Spinal cord (tissue), 10 donors: ENCODE measurements at places on chromosomes 1 and 21. TPM values are rescaled to one million over a fixed set of nuclear protein-coding genes. Genes with fewer than 3 reads are reported as not detected.

The LRRC47 gene
- 81.6 TPM for polyA plus RNA-seq

DNA sequence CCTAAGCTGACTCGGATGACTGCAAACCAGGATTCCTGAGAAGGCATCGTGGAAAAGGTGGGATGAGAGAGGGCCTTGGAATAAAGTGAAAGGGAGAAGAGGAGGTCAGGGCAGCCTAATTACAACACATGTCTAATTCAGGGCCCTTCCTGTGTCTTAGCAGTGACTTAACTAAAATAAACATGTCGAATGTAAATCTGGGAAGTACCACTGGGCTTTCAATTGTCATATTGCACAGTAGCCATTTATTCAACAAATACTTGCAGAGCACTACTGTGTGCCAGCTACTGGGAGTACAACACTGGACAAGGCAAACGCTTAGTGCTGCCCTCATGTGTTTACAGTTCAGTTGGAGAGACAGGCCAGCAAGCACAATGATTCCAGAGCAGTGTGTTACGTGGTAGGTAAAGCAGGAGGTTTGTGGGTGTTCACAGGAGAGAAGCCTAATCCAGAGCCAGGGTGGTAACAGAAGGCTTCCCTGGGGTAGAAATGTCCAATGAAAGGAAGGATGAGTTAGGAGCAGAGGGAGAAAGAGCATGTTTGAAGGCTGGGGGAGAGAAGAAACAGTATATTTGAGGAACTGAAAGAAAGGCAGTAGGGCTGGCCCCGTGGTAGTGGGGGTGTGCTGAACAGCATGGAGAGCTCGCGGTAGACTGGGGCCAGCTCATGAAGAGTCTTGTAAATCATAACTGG, 38.0 kb upstream of the RASAL2 start:
- H3K27ac ChIP-seq: no peak overlapping the region
- peaks cover 6% of the 10 kb centered on the region for H3K4me1 ChIP-seq
- no peaks in the 10 kb centered on the region for H3K27me3 ChIP-seq
- H3K36me3 ChIP-seq: no peaks in the 10 kb centered on the region
- no peak for DNase-seq

DNA sequence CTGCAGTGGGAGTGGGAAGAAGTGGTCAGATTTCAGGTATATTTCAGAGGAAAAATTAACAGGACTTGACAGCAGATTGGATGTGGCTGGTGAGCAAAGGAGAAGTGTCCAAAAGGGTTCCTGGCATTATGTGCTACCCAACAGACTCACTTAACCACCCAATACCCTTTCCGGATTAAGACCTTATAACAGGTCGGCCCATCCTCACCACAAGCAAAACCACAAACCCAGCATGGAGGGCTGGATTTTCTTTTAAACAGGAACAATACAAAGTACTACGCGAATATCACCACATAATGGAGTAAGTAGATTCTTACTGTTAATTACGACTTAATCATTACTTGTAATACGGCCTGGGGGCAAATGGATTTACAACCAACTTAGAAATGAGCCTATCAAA, 59.2 kb downstream of the WDR64 start:
- no peaks in the 10 kb centered on the region for H3K36me3 ChIP-seq
- H3K27ac ChIP-seq: no peak overlapping the region
- H3K4me3 ChIP-seq: no peak overlapping the region
- no peak for DNase-seq
- no peaks in the 10 kb centered on the region for H3K4me1 ChIP-seq

The C1orf226 gene
- polyA plus RNA-seq: 8.8 TPM

The TMEM61 gene
- polyA plus RNA-seq: 1.2 TPM

- no peak overlapping the region for H3K4me3 ChIP-seq
- DNase-seq: no peak
- no peak overlapping the region for H3K27ac ChIP-seq
- H3K27me3 ChIP-seq: no peaks in the 10 kb centered on the region
Observed at GRCh38 chr1:235100194-235100772, 28.4 kb downstream of the TOMM20 start.

The MRPL37 gene
- polyA plus RNA-seq: 62.2 TPM

GRCh38 chr1:223531742-223532341, 133.7 kb downstream of the CAPN8 start:
- H3K36me3 ChIP-seq: no peaks in the 10 kb centered on the region
- H3K27me3 ChIP-seq: no peaks in the 10 kb centered on the region
- H3K4me1 ChIP-seq: peaks cover 2% of the 10 kb centered on the region
- no peak overlapping the region for H3K4me3 ChIP-seq

GRCh38 chr1:52032124-52032784, 1.4 kb downstream of the KTI12 start:
- peaks cover 7% of the 10 kb centered on the region for H3K36me3 ChIP-seq
- no peaks in the 10 kb centered on the region for H3K27me3 ChIP-seq
- H3K4me1 ChIP-seq: peaks cover 14% of the 10 kb centered on the region
- peak overlapping the region; percentile 87 for H3K4me3 ChIP-seq
- DNase-seq: no peak

GRCh38 chr1:44500181-44501046, 95.4 kb downstream of the RNF220 start:
- H3K4me3 ChIP-seq: no peak overlapping the region
- H3K4me1 ChIP-seq: peaks cover 37% of the 10 kb centered on the region
- H3K36me3 ChIP-seq: no peaks in the 10 kb centered on the region
- no peak for DNase-seq
